GM12891 (cell line): ENCODE measurements at places on chromosomes 1 and 21.
A peak's percentile ranks its signal among the peaks of the same experiment; 100 is the strongest.

DNA sequence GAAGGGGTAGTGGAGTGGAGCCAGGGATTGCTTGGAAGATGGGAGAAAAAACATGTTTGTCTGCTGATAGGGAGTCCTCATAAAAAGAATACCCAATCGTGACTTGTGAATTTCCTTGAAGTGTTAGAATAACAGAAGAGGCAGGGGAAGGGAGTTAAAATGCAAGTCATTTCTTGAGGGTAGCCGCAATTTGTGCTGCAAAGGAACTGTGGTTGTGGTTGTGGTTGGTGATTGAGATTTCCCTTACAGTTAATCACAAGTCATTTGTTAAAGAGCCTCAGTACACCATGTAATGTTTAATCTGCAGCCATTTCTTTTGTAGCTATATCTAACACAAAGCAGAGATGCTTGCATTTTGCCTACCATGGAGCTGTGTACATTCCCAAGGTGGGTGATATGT is 38.5 kb upstream of the EGLN1 start:
- peak; percentile 10 for DNase-seq

DNA sequence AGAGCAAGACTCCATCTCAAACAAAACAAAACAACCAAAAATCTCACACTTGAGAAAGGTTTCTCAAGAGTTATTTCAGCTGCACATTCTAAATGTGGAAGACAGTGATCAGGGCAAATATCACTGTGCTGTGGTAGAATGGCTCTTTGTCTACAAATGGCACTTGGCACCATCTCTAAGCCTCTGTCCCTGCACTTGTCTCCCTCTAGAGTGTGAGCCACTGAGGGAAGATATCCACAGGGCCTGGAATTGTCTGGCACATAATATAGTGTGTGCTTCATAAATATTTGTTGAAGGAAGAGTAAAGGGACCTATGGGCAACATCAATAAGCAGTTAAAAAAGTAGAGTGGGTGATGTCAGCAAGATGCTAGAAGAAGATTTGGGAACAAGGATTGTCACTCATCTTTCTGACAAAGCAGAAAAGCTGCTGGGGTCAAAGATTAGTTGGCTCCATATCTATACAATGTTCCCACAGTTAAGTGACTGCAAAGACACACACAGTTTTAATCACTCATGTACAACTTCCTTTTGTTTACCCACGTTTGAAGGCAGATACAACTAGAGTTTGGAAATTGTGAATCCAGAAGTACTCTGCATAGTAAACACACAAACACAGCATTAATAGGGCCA is 19.1 kb downstream of the CD101 start:
- DNase-seq = no peak

GRCh38 chr1:37479255-37480124 is 5.1 kb downstream of the ZC3H12A start:
- peak; percentile 88 for DNase-seq

- no peak for DNase-seq
Observed at GRCh38 chr1:19786988-19787423, 12.7 kb downstream of the TMCO4 start.

GRCh38 chr1:76122271-76122670 is 47.7 kb downstream of the ST6GALNAC3 start:
- DNase-seq = no peak

- no peak for DNase-seq
Observed at GRCh38 chr1:151574575-151575529, 34.7 kb downstream of the TUFT1 start.

DNA sequence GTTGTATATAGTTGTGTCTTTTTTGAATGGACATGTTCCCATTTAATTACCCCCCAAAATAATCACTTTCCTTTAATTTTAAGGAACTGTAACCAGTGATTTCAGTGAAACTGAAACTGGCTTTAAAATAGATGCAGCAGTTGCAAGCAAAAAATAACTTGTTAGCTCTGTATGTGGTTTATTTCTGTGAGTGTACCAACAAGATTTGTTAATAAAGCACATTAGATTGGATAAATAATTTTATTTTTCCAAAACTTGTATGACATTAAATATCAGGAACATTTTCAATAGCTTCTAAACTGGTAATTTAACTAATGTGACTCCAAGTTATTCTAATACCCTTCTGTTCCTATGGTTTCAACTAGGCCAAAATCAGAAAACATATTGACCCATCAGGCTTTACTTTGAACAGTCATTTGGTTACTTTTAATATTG is 184.3 kb upstream of the CACYBP start:
- no peak for DNase-seq

DNA sequence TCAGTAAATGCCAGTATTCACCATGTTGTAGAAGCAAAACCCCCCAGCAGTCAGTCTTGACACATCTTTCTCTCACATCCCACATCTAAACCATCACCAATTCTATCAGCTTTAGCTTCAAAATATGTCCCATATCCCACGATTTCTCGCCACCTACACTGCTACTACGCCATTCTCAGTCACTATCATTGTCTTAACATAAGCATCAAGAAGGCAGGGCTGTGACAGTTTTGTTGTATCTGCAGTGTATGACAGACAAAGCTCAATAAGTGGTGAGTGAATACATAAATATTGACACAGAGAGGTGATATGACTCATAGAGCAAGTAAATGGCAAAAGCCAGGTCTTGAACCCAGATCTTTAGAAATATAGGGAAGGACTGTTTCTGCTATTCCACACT is 59.9 kb downstream of the JAK1 start:
- DNase-seq = no peak

DNA sequence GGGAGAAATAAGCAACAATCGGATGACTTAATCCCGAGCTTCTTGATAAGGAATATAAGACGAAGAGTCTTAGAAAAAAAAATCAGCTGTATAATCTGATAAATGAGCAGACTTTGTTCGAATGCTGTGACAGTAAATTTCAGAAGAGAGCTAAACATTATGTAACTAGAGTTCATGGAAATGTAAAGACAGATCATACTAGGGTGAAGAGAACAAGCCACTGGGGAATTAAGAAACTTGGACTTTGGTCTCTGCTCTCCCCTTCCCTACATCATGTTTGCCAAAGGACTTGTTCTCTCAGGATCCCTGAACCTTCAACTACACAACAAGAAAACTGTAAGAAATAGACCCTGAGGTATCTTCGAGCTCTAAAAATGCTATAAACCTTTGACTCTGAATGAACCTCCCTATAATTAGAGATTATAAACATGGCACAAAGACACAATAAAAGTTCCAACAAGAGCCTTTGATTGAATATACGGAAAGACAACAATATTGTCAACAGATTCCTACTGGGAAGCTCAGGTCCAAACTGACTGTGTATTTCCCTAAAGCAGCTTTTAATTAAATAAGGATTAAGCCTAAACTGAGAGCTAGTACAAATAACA is 27.5 kb downstream of the FRRS1 start:
- DNase-seq = no peak

DNA sequence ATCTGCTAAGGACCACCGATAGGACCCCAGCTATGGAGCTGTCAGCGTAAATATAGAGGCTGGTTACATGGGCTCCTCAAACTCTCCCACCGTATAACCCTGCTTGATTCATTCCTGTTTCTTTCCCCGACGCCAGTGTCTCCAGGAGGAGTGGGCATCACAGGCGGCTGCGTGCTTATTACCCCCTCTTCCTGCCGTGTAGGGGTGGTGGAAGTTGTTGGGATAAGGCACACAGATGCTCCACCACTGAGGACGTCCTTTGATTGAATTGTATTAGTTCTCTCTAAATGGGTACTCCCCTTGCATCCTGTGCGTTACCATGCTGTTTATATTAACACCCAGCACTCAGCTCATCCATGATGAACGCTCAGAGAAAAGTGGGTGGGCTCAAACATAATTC is 104.6 kb downstream of the ZBTB18 start:
- no peak for DNase-seq

DNA sequence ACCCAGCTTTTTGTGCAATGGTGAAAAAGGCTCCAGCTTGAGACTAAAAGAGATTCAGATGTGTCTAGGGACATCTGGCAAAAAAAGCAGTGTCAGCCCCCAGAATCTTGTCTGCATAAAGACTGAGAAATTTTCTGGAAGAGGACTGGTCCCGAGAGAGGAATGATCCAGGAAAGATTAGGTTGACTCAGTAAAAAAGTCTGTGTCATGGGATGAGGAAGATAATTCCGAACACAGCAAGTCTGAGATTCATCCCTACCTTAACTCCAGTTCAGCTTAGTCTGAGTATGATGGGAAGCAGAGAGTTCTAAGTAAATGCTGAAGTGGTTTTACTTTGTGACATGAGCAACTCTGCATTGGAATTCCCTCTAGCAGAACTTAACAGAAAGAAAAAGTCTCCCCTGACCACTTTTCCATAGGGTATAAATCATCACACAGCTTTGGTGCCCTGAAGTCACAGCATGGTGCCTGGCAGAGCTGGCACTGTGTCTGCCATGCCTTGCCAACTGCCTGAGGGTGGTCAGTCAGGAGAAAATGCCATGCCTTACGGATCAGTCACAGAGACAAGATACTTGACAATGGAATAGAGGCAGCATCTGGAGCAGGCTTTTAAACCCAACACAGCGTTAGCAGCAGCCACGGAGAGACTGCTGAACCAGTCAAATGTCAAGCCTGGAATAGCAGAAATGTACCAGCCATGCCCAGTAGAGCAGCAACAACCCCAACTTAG is 153.4 kb downstream of the ZC3H11B start:
- DNase-seq = no peak

DNA sequence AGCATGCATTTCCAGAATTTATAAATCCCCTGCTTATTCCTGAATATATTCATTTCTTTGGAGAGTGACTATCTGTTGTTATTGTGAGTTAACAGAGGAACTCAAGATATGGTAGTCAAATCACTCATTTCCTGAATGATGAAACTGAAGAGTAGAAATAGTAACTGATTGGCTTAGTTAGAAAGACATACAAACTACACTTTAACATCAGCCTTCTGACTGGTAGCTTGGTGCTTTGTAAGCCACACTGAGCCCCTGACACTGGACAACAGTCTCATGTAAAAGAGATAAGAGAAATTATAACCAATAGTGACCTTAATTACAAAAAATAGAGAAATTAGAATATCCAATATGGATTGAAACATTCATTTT is 4.8 kb downstream of the GBP7 start:
- DNase-seq = no peak

DNA sequence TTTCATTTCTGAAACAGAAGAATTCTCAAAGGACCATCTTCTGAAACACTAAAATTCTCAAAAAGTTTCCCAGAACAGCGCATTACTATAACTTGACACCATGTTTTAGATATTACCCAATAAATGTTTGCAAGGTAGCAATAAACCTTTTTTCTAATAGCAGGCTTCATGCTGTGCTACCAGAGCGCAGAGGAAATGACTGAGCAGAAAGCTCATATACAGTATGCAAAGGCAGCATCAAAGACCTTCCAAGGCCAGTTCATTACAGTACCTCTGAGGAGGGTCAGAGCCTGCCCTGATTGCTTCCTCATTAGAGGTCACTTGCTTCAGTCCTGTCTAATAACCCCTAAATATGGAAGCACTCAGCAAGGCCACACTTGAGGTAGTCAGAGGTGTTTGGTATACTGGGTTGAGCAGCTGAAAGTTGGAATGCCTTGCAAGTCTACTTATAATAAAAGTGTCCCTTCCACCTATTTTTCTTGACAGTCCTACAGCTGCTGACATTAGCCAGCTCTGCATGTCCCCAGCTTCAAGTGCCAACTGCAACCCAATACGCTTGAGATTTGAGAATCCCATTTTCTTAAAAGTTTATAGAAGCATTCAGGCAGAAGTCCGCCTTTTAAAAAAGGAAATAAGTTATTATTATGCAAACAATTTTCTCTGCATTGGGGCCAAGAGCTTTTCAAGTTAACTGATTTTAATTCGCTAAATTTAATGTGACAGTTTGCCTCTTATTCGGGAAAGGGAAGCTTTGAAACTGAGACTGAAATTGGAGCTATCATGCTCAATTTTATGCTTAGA is 207.2 kb downstream of the ZC3H11B start:
- no peak for DNase-seq

- DNase-seq = no peak
Observed at GRCh38 chr1:200629876-200630514, 9.4 kb upstream of the KIF14 start.

GRCh38 chr1:158976219-158976618 is 33.5 kb upstream of the IFI16 start:
- no peak for DNase-seq

- no peak for DNase-seq
Observed at GRCh38 chr1:64955097-64956009, 11.0 kb downstream of the JAK1 start.

GRCh38 chr21:41733951-41734689 is 32.7 kb downstream of the RIPK4 start:
- no peak for DNase-seq

DNA sequence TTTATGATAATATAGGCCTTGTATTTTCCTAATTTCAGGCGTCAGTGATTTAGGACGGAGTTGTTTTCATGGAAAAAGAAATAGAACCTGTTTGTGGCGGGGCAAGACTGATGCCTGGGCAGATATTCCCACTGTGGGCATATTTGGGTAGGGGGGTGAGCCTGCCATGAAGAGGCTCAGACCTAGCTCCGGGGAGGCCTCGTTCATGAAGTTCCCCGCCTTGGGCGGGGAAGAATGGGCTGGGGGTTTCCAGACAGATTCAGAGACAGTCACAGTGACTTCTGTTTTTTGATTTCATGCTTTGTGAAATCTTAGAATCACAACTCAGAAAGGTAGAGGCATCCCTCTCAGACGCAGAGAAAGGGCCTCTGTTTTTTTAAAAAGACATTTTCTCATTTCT is 36.1 kb downstream of the RUNX3 start:
- DNase-seq = no peak

- DNase-seq = no peak
Observed at GRCh38 chr1:117447661-117448060, 80.4 kb downstream of the MAN1A2 start.

DNA sequence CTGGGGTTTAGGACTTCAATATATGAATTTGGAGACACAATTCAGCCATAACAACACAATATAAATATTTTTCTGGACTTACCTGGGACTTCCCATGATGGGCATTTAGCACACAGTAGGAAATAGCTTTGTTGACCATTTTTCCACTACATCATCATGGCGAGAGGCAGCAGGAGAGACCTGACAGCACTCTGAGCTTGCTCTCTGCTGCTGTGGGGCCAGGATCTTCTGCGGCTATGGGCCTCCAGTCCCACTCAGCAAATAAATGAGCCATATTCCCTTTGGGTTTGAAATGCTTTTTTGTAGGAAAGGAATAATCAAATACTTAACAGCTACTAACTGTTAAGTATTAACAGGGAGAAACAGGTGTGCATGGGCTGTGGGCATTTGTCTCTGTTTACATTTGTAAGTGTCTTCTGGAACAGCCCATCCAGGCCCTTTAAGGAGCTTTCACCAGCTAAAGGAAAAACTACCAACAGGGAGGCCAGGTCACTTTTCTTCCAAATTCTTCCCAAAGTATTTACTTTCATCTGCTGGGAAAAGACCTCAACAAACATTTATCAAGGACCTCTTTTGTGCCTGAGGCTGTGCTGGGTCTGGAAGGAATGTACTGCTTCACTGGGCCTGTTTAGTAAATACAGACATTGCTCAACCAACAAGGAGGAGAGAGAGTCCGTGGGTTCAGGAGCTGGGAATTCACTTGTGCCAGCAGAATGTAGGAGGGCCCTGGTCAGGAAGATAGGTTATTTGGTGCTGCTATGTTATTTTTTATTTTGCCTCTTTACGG is 133.2 kb downstream of the LRIG2 start:
- no peak for DNase-seq
